ENCODE measurements at places on chromosomes 7 and 10. TPM values are rescaled to one million over a fixed set of nuclear protein-coding genes. Genes with fewer than 3 reads are reported as not detected.

GRCh38 chr10:93115661-93116383 lies 42.1 kb downstream of the CYP26A1 start:
- no peak overlapping the region for H3K27ac ChIP-seq
- H3K4me1 ChIP-seq: no peaks in the 10 kb centered on the region
- no peak overlapping the region for H3K4me3 ChIP-seq
- DNase-seq: peak; percentile 56
- H3K27me3 ChIP-seq: no peaks in the 10 kb centered on the region

GRCh38 chr7:69256634-69257081 lies 341.6 kb upstream of the AUTS2 start:
- H3K27me3 ChIP-seq: no peaks in the 10 kb centered on the region
- no peaks in the 10 kb centered on the region for H3K36me3 ChIP-seq
- no peak overlapping the region for H3K4me3 ChIP-seq
- DNase-seq: no peak
- H3K4me1 ChIP-seq: no peaks in the 10 kb centered on the region

- H3K4me1 ChIP-seq: no peaks in the 10 kb centered on the region
Measured at GRCh38 chr7:73971704-73972341, 56.1 kb upstream of the ELN start.

DNA sequence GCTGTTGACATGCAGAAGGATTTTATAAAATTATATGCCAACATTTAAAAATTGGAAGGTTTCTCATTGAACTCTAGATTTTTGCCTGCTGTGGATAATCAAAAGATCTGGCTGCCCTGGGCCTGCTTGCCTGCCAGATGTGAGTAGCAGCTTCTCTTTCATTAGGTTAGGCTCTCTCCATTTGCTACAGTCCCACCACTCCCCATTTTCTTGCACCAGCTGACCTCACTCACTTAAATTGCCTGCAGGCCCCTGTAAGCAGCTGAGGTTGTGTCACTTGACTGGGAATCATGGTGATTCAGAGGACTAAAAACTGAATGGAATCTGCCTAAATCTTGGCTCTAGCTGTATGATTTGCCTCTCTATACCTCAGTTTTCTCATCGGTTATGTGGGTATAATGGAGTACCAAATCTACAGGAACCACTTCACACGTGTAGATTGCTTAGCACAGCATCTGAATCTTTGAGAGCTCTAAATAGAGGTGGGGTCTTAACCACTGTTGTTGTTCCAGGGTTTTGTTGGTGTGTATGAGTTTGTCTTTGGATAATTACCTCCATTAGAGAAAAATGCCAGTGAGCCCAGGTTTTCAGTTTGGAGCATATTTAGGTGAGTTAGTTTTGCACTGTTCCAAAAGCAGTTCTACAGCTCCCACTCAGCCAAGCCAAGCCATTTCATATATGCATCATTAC lies 18.6 kb upstream of the RAPGEF5 start:
- no peaks in the 10 kb centered on the region for H3K27me3 ChIP-seq
- H3K4me1 ChIP-seq: peaks cover 5% of the 10 kb centered on the region
- no peak overlapping the region for H3K27ac ChIP-seq

Gene CCL24
- not detected for polyA plus RNA-seq

DNA sequence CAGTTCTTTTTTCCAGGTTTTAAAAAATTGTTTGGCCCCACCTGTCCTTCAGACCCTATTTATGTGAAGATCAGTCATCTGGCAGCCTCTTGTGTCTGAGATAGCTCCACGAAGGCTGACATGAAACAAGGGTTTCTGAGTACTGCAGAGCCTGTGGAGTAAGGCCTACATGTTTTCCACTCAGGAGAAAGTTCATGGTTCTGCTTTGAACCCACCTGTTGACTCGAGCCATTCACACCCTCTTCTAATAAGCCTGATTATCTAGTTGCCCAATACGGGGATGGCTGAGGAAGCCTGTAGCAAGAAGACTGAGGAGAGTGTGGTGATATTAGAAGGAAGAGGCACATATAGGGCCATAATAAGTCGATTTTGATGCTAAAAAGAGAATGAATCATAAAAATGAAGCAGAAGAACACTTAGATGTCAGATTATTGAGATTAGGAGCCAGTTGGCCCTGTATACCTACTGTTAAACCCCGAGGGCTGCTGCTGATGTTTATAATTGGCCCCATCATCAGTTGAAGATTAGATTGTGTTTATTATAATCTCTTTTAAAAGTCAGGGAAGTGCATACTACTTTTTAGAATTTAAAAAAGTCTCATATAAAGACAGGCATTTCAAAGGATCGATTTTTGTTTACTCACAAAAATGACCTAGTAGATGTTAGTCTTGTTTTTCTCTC lies 109.4 kb downstream of the CDK14 start:
- no peak for DNase-seq
- H3K4me1 ChIP-seq: peaks cover 33% of the 10 kb centered on the region
- no peaks in the 10 kb centered on the region for H3K36me3 ChIP-seq

GRCh38 chr7:16711730-16712129 lies 41.8 kb upstream of the TSPAN13 start:
- no peak overlapping the region for H3K27ac ChIP-seq
- no peak overlapping the region for H3K4me3 ChIP-seq
- DNase-seq: no peak
- no peaks in the 10 kb centered on the region for H3K27me3 ChIP-seq
- H3K4me1 ChIP-seq: no peaks in the 10 kb centered on the region

GRCh38 chr10:12529976-12530375 lies 180.6 kb downstream of the CAMK1D start:
- H3K4me1 ChIP-seq: no peaks in the 10 kb centered on the region
- H3K27me3 ChIP-seq: no peaks in the 10 kb centered on the region
- DNase-seq: no peak
- no peak overlapping the region for H3K27ac ChIP-seq
- no peaks in the 10 kb centered on the region for H3K36me3 ChIP-seq

Gene RPP38
- polyA plus RNA-seq: 27.3 TPM

GRCh38 chr7:132575419-132575981 lies 770 bp downstream of the PLXNA4 start:
- peak; percentile 61 for DNase-seq
- peak overlapping the region; percentile 55 for H3K4me3 ChIP-seq
- peaks cover 12% of the 10 kb centered on the region for H3K4me1 ChIP-seq
- H3K27me3 ChIP-seq: peaks cover 79% of the 10 kb centered on the region

DNA sequence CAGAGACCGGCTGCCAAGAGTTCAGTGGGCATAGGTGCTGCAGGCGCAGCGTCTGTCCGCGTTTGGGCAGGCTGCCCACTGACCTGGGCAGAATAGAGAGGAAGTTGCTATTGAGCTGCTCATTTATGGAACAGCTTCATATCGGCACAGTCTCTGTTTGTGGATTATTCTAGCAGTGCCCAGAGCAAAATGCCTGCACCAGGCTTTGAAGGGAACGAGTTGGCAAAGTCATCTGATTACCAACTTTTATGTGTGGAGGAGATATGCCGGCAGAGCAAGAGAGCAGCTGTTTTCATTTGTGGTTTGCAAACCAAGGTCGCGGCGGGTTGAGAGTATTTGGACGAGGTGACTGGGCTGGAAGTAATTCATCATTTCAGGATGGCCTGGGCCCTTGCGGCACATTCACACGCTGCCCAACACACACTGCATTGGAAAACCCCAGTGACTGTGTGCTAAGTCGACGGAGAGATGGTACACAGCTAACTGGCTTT lies 228.5 kb downstream of the TCERG1L start:
- H3K27ac ChIP-seq: no peak overlapping the region
- H3K27me3 ChIP-seq: no peaks in the 10 kb centered on the region
- no peaks in the 10 kb centered on the region for H3K36me3 ChIP-seq
- DNase-seq: no peak
- no peaks in the 10 kb centered on the region for H3K4me1 ChIP-seq

- H3K27ac ChIP-seq: no peak overlapping the region
- no peak overlapping the region for H3K4me3 ChIP-seq
- DNase-seq: no peak
- H3K27me3 ChIP-seq: no peaks in the 10 kb centered on the region
- H3K36me3 ChIP-seq: no peaks in the 10 kb centered on the region
- H3K4me1 ChIP-seq: no peaks in the 10 kb centered on the region
Measured at GRCh38 chr7:156174428-156174827, 362.2 kb upstream of the SHH start.

Gene WNT8B
- not detected for polyA plus RNA-seq

GRCh38 chr7:13442226-13442625 lies 547.2 kb downstream of the ETV1 start:
- H3K4me1 ChIP-seq: no peaks in the 10 kb centered on the region
- no peak for DNase-seq
- no peaks in the 10 kb centered on the region for H3K36me3 ChIP-seq

DNA sequence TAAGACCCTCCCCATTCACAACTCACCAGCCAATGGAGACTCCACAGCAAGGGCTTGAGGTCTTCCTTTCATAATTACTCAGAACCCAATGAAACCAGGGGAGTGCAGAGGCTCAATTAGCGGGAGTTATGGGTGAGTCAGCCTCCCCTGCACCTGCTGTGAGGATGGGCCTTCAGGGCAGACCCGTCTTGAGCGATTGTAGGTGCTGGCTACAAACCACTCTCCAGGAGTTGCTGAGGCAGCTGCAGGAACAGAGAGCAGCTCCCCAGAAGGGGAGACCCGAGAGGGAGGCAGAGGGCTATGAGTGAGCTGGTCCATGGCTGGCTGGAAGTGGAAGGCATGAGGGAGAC lies 58.5 kb upstream of the SORCS3 start:
- no peak overlapping the region for H3K27ac ChIP-seq
- H3K4me3 ChIP-seq: no peak overlapping the region
- no peak for DNase-seq

DNA sequence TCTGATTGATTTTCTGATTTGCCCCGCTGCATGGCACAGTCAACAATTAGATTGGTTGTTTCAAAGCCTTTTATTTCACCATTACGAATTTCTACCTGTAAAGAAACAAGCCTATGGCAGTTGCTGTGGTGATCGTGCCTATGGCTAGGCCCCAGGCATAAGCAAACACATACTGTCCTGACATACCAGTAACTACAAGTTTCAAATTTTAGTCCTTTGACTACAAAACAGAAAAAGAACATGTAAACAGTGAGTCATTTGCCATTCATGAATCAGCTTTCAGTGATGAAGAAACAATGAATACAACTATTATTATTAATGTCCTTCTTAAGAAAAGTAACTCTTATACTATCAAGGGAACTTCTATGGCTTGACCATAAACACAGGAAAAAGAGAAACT lies 168.0 kb upstream of the LRRN3 start:
- no peaks in the 10 kb centered on the region for H3K27me3 ChIP-seq
- no peak overlapping the region for H3K4me3 ChIP-seq
- DNase-seq: no peak
- H3K36me3 ChIP-seq: no peaks in the 10 kb centered on the region

DNA sequence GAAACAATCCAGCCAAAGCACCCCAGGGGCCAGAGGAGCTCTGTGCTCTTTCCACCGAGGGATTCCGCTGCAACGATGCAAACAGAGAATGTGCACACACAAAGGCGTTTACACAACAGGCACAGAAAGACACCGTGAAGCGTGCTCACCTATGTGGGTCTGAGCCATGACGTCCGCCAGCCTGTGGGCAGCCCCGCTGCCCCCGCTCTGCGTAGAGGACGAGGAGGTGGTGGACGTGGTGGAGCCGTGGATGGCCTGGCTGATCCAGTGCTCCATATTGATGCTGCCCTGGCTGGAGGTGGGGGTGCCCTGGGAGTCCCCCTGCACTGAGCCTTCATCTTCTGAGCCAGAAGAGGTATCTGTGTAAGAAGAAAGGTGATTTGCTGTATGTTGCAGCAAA lies 266.8 kb downstream of the DIP2C start:
- H3K4me3 ChIP-seq: no peak overlapping the region
- H3K27me3 ChIP-seq: no peaks in the 10 kb centered on the region
- H3K36me3 ChIP-seq: no peaks in the 10 kb centered on the region
- no peaks in the 10 kb centered on the region for H3K4me1 ChIP-seq
- no peak overlapping the region for H3K27ac ChIP-seq
- DNase-seq: no peak

GRCh38 chr7:139893461-139893860 lies 64.4 kb downstream of the TBXAS1 start:
- H3K36me3 ChIP-seq: no peaks in the 10 kb centered on the region
- no peaks in the 10 kb centered on the region for H3K27me3 ChIP-seq
- H3K27ac ChIP-seq: no peak overlapping the region
- no peaks in the 10 kb centered on the region for H3K4me1 ChIP-seq
- H3K4me3 ChIP-seq: no peak overlapping the region

- no peaks in the 10 kb centered on the region for H3K36me3 ChIP-seq
- no peaks in the 10 kb centered on the region for H3K27me3 ChIP-seq
Measured at GRCh38 chr7:39937366-39938153, 12.5 kb upstream of the CDK13 start.

Gene AKR1C8
- polyA plus RNA-seq: 0.19 TPM

DNA sequence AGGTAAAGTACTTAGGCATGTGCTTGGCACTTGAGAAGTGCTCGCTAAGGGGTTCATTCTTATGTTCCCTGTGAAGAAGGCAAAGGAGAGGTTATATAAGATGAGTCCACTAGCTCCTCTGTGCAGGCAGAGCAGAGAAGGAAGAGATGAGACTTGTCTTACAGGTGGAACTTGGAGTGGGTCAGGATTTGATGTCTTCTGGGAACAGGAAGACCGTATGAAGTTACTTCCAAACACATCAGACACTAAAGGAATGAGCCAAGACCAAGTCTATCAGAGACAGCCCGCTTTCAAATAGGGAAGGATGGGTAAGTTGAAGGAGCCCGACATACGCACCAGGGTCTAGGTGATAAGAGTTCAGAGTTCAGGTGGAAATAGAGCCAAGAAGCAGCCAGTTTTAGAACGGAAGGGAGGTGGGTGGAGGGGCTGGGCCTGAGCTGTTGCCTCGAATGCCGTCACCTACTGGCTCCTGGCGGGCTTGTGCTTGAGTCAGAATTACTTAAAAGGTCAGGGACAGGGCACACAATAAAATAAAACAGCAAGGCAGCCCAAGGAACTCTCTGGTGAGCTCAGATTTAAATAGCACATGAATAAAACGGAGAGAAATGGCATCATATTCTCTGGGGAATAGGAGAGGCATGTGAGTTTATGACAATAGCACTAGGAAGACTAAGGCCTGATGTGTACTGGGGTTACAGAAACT lies 56.1 kb upstream of the GRB10 start:
- H3K27me3 ChIP-seq: no peaks in the 10 kb centered on the region
- no peaks in the 10 kb centered on the region for H3K36me3 ChIP-seq
- H3K4me1 ChIP-seq: no peaks in the 10 kb centered on the region
- H3K4me3 ChIP-seq: no peak overlapping the region

DNA sequence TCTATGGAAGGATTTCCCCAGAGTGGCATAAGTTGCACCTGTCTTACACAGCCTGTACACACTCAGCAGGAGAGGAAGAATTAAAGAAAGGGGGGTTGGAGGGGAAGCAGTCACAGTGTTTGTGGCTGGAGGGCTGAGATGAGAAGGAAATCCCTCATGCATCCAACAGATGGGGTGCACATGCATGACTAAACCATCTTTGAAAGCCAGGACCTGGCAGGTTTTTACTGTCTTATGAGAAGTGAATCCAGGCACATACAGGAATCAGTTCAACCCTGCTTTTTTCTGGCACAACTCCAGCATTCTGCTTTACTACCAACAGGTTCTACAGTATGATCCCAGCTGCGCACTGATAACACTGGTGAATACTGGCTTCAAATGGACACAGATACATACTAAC lies 107.7 kb downstream of the CACNA2D1 start:
- no peaks in the 10 kb centered on the region for H3K4me1 ChIP-seq
- no peak overlapping the region for H3K27ac ChIP-seq
- H3K36me3 ChIP-seq: no peaks in the 10 kb centered on the region
- no peak overlapping the region for H3K4me3 ChIP-seq
